ENCODE measurements at places on chromosomes 13 and 19. TPM values are rescaled to one million over a fixed set of nuclear protein-coding genes. Genes with fewer than 3 reads are reported as not detected.

ZNF667 gene
- total RNA-seq: 2.6 TPM

CKM gene
- total RNA-seq: not detected

GPR180 gene
- 12.4 TPM for total RNA-seq

SPACA4 gene
- under 0.01 TPM for total RNA-seq

DCAF15 gene
- total RNA-seq: 8.2 TPM

NLRP4 gene
- not detected for total RNA-seq

GNA15 gene
- total RNA-seq: 106 TPM

LYPD3 gene
- total RNA-seq: 87.9 TPM

PCDH17 gene
- under 0.01 TPM for total RNA-seq

SKA3 gene
- total RNA-seq: 1.8 TPM

SMIM17 gene
- total RNA-seq: 0.13 TPM

STX10 gene
- 68.4 TPM for total RNA-seq

OR7A5 gene
- total RNA-seq: not detected

RASAL3 gene
- total RNA-seq: not detected

CYP4F8 gene
- total RNA-seq: not detected

RUBCNL gene
- under 0.01 TPM for total RNA-seq

SMIM24 gene
- not detected for total RNA-seq

SYT5 gene
- total RNA-seq: 0.26 TPM

SLITRK5 gene
- total RNA-seq: under 0.01 TPM

S1PR4 gene
- 0.26 TPM for total RNA-seq

CEACAM16 gene
- total RNA-seq: not detected

PLIN4 gene
- total RNA-seq: 4.4 TPM

RXFP2 gene
- total RNA-seq: not detected

PET100 gene
- total RNA-seq: 14.5 TPM

EID2B gene
- 0.79 TPM for total RNA-seq

All from bronchial epithelial cell (primary cell).